Activated CD4-positive, alpha-beta T cell treated with anti-CD3 and anti-CD28 coated beads for 24 hours (primary cell): ENCODE measurements at places on chromosomes 7 and 10.

- DNase-seq = no peak
These were observed 104.1 kb upstream of the RHEB start for GRCh38 chr7:151623766-151624165.

GRCh38 chr7:100208911-100209408 lies 10.8 kb upstream of the PVRIG start:
- no peak for DNase-seq

DNA sequence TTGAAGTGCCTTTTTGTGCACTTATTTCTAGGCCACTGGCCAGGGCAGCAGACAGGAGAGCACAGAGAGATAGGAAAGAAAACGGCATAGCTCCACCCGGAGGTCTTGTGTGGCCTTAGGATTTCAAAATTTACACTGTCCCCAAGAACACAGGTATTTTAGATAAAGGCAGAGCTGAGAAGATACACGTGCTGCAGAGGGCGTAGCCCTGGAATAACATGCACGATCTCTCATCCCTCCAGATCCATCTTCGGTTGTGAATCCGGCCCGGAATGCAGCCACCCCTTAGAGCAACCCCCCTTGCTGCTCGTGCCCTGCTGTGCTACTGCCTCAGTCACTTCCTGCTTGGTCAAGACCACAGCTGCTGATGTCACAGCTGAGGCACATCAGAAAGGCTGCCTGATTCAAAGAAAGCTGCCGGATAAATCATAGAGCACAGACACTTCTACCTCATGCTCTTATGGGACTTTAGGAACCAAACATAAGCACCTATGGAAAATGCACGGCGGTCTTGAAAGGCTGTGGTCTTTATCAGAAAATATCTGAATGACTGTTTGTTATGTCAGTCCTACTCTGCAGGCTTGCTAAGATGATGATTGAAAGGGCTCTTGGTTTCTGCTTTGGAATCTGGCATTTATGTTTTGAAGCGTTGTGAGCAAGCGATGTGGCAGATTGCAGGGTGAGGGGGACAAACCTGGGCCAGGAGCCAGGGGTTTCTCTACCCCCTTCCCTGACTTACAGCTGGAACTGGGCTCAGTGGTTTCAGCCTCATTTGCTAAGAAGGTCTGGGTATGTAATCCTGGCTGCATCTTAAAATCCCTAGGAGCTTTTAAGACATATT lies 152.0 kb downstream of the SVIL start:
- peak; percentile 2 for DNase-seq

DNA sequence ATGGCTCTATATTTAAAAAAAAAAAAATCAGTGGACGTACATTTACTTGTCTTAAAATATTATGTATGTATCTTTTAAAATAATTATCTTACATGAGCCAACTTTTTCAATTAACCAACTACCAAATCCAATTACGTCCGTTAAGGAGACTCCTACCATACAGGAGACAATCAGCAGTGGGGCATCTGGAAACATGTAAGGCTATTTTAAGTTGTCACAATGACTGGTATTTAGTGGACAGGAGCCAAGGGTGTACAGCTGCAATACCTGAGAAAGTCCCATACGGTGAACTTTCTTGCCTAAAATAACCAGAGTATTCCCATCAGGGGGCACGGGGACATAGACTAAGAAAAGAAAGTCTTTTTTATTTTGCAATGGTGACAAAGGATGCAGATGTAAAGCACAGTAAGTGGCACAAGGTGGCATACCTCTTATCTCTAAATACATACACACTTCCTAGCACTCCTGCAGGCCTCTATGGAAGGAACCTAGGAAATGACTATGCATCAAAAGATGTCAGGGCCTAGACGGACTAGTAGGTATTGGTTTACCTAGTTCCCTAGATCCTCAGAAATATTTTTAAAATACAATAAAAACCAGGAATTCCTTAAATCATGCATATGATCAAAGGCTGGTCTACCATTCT lies 16.0 kb upstream of the TLL2 start:
- DNase-seq = no peak

GRCh38 chr10:97570146-97570788 lies 2.3 kb upstream of the ANKRD2 start:
- no peak for DNase-seq

DNA sequence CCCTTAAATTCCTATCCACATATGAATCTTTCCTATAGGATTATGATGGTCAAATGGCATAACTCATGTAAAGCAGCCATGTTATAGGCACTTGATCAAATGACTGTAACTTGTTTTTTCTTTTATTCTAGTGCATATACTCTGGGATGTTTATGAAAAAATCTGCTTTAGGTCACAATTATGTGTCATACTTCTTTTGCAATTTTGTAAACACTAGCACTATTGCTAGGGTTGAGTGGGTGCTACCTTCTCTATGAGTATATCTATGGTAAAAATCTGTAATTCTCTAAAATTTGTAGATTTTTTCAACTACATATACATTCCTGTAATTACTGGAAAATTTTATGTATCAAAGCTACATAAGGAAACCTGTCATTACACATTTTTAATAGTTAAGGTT lies 50.0 kb downstream of the HGF start:
- DNase-seq = no peak

GRCh38 chr7:73707045-73707631 lies 12.3 kb downstream of the STX1A start:
- no peak for DNase-seq

DNA sequence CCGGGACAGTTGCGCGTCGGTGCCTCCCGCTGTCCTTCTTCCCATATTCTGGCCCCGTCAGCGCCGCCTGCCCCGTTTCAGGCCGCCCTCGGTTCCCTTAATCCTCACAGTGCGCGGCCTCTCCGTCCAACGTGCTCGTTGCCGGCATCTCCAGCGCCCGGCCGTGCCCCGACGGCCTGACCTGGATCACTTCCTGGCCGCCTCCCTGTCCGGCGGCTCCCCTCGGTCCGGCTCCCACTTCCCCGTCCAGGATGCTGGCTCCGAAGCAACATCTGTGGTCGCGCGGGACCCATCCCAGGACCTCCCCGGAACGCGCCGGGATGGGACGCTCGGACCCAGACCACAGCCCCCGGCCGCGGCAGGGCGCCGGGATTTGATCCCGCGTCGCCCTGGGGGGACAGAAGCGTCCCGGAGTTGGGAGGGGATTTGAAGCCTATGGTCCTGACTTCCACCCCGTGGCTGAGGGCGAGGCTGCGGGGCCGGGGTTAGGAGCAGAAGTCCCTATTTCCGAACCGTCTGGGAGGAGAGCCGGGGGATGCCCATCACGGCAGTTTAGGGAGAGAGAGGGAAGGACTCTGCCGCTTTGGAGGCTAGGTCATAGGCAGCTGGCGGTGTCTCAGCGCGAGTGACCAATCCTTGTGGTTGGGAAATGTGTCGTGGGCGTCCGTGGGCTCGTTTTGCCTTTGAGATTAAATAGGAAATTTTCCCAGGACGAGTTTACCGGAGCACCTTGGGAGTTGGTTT lies 53.8 kb downstream of the KCTD7 start:
- DNase-seq = no peak

DNA sequence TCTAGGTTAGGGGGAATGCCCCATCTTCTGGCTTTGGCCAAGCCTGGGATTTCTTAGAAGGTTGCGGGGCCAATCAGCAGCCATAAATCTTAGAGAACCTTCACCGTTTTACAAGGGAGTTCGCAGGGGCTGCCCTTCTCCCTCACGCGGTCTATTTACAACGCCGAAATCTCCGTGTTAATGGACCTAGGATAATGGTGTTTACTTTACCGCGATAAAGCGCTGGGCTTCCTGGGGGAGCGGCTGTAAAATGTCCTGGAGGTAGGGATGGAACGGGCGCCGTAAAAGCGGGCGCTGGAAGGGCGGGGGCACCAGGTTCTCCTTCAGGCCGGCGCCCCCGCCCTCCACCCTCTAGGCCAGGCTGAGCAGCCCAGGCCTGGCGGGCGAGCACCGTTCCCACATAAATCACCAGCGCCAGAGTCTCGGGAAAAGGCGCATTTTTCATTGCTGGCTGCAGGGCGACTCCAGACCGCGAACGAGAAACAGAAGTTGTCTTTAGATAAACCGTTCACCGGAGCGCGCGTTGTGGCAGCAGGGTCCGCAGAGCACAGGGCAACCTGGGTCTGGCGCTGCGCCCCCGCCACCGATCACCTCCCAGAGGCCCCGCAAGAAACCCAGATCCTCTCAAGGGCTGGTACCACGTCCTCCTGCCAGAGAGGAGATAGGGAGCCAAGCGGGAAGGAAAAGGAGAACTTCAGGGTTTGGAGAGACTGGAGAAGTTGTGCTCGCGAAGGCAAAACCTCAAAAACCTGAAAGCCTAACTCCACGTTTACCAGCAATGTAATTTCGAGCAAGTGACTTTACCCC lies 12.5 kb upstream of the NKX2-3 start:
- DNase-seq = no peak

- DNase-seq = no peak
These were observed 55.1 kb downstream of the ATOH7 start for GRCh38 chr10:68176797-68177196.

DNA sequence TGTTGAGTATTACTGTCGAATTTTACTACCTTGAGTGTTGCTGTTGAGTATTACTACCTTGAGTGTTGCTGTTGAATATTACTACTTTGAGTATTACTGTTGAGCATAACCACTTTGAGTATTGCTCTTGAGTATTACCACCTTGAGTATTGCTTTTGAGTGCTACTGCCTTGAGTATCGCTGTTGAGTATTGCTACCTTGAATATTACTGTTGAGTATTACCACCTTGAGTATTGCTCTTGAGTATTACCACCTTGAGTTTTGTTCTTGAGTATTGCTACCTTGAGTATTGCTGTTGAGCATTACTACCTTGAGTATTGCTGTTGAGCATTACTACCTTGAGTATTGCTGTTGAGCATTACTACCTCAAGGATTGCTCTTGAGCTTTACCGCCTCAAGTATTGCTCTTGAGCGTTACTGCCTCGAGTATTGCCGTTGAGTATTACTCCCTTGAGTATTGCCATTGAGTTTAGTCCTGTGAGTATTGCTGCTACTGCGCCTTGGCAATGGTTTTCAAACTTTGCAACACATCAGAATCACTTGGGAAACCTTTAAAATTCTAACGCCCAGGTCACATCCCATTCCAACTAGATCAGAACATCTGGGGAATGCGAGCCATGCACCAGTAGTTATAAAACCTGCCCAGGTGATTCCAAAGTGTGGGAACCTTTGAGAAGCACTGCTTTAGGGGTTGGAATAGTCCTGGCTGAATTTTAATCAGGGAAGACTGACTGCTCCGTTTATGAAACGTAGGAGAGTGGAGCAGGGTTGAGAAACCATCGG lies 61.7 kb downstream of the TCF7L2 start:
- DNase-seq = no peak

DNA sequence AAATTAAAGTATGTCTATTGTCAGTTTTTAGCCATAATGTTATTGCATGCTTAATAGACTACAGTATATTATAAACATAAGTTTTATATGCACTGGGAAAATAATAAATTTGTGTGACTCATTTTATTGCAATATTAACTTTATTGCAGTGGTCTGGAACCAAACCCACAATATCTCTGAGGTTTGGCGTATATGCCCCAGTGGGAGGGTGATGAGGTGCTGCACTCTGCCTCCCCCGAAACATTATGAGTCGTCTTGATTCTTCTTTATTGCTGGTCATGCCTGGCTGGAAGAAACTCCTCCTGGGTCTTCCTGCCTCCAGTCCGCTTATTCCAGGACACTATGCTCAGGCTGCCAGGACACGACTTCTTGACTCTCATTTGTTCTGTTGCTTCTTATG lies 88.4 kb downstream of the MTPN start:
- no peak for DNase-seq

DNA sequence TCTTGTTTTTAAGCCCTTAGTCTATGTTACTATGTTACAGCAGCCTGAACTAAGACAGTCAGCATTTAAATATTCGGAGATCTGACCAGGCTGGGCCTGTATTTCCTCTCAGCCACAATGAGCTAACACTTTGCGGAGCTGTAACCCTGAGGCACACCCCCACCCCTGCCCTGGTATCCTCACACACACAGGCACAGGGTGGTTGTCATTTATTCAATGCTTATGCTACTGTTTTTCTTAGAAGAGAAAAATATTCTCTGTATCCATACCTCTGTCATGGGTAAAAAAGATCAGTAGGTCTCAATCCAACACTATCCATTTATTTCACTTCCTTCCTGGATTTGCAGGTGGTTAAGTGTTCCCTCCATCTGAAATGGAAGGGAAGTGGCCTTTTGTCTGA lies 80.3 kb upstream of the TRIL start:
- no peak for DNase-seq

- DNase-seq = no peak
These were observed 143.4 kb downstream of the TPST1 start for GRCh38 chr7:66348531-66348930.

DNA sequence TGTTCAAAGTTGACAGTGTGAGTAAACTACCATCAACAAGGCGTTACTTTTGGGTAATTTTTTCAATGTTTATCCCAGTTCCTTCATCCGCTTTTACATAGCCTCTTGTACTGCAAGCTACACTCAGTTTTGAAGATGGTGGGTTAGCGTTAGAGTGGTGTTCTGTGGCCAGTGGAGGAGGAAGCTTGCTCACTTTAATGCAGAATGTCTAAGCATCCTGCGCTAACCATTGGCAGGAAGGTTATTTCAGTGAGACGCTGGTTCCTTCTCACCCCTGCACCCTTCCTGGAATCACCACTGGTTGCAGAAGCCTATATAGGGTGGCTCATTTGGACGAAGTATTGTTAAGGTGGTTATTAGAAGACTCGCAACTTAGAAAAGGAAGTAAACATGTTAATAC lies 159.1 kb downstream of the CELF2 start:
- DNase-seq = no peak

DNA sequence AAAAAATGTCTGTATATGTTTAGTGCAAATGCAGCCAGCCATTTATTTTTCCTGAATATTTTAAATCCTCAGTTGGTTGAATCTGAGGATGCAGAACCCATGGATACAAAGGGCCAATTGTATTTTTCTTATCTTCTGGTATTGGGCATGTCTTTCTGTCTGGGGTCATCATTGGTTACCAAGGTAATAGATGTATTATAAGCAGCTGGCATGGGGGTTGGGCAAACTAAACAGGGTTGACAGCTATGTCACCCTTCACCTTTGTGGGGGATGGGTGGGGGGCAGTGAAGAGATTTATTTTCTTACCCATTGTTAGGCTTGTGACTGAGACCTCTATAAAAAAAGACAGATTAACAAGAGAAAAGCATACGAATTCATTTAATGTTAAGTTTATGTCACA lies 38.8 kb downstream of the CDHR3 start:
- DNase-seq = no peak

GRCh38 chr7:39530971-39531370 lies 35.2 kb upstream of the YAE1 start:
- DNase-seq = no peak

GRCh38 chr10:16867990-16868389 lies 50.8 kb upstream of the RSU1 start:
- no peak for DNase-seq

DNA sequence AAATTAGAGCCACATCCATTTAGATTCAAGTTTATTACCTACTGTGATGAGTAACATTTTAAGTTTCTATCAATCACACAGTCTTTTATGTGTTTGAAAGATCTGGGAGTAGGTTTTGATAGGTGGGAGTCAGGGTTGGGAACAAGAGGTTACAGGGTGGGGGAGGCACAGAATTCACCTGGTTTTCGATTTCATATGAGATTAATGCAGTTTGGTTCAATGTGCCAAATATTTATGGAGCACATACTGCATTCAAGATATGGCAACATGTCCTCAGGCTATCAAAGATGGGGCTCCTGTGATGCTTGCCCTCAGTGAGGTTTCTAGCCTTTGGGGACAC lies 564.1 kb downstream of the SUGCT start:
- no peak for DNase-seq
